Tibial nerve (tissue), 4 donors: ENCODE measurements at places on chromosomes 6 and 20. TPM values are rescaled to one million over a fixed set of nuclear protein-coding genes. Genes with fewer than 3 reads are reported as not detected.

Gene PTGIS
- 92.4 TPM for total RNA-seq

Gene ZC2HC1B
- not detected for total RNA-seq

Gene EDN1
- 18.2 TPM for total RNA-seq

Gene TFAP2C
- total RNA-seq, result 0.20 TPM

Gene C6orf163
- total RNA-seq, result 3.9 TPM

Gene MOCS1
- total RNA-seq, result 103 TPM

Gene GPLD1
- 3.1 TPM for total RNA-seq

Gene CCN5
- total RNA-seq, result 84.0 TPM

Gene BMP2
- 24.5 TPM for total RNA-seq

GRCh38 chr20:25257756-25258475, 10.0 kb downstream of the PYGB start:
- DNase-seq, result no peak

- DNase-seq, result no peak
Measured at GRCh38 chr20:57785061-57785460, 75.2 kb upstream of the PMEPA1 start.

- no peak for DNase-seq
Measured at GRCh38 chr20:55342822-55343221, 662.5 kb downstream of the CBLN4 start.

GRCh38 chr6:160766989-160767646, 65.1 kb downstream of the PLG start:
- DNase-seq, result peak; percentile 18

GRCh38 chr6:109998159-109998785, 20.2 kb downstream of the GPR6 start:
- DNase-seq, result no peak

DNA sequence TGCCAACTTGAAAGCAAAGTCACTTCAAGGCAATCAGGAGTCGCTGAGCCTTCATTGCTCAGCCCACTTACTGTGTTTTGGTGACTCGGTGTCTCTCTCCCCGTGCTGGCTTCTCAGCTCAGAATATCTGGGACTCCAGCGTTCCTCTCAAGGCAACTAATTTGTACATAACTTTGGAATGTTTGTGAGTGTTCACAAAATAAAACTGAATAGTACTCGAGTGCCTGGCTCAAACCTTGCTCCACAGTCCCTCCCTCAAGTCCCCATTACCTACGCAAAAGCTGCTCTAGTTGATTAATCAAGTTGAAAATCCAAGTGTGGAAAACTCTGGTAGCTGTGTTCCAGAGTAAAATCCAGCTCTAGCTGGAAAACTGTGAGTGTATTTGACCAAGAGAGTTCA, 8.6 kb downstream of the IPCEF1 start:
- DNase-seq, result no peak

DNA sequence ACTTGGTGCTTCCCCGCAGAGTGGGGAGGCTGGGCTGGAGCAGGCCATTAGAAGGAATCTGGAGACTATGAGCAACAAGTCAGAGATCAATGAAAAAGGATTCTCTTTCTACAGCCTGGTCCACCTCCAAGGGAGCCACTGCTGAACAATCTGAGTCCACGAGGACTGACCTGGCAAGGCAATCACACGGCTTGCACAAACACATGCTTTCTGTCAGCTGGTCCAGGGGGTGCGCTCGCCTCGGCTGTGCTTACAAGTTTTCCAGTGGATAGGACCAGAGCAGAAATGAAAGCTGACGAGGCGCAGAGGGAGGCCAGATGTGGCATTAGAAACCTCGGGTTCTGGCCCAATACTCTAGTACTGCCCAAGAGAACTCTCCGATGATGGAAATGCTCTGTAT, 18.1 kb downstream of the KCNK5 start:
- no peak for DNase-seq

- no peak for DNase-seq
Measured at GRCh38 chr6:100435299-100435698, 29.4 kb downstream of the SIM1 start.

DNA sequence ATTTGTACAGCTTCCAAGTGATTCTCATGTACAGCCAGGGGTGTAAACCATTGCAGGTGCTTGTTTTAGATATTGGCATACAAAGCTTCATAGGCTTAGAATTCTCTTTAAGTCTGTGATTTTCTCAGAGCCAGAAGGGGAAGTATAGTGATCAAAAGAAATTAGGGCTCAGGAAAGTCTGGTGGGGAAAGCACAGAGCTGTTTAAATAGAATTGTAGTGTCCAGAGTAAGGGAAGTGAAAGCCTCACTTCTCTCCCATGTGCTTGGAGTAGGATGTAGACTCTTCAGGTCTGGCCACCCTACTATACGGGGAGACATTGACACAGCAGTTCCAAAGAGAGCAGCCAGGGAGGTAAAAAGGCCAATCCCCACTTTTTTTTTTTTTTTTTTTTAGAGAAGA, 10.4 kb downstream of the GCNT2 start:
- no peak for DNase-seq

DNA sequence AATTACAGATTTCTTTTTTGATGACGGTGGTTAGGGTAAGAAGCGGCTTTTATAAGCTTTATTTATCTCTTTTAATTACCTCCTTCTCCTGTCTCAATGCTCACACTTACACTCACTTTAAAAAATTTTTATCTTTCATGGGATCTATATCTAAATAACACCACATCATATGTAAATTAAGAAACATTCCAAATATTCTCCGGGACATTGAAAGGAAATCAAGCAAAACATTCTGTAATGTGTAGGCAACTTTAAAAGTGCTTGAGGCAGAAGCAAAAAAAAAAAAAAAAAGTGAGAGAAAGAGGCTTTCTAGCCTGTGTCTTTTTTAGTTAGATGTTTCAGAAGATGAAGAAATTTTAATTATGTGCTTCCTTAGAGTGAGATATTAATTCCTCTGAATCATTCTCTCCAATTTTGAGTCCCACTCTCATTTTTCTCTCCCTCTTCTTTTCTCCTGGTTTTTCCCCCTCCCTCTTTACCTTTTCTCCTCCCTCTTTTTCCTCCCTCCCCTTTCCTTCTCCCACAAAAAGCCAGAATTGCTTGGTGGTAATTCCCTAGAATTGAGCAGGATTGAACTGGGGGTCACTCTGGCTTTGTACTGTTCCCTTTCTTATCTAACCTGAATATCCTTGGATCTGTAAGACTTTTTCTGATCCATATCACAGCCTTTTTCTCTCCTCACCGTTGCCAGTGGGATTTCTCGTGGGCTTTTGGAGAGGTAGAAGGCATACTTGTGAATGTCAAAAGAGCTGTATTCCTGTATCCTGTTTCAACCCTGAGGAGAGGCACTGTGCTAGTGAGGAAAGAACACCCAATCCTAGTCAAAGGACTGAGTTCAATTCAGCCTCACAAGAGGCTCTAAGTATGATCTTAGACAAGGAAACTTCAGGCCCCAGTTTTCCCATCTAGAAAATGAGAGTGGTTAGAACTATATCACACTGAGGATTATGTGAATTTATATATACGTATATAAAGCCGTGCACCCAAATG, 30.4 kb downstream of the KCNQ5 start:
- no peak for DNase-seq

DNA sequence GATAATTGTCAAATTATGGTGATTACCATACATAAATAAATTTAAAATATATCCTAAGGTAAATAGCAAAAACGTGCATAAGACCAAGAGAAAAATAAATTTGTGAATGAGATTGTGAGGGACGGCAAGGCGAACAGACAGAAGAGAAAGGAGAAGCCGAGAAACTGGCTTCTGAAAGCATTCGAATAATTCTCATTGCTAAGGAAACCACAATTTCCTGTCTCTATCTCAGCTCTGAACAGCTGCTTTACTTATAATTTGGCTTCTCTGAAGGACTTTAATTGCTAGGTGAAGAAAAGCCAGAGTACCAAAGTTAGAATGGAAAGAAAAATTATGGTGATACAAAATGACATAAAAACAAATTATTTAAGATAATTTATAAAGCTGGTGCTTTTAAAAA, 79.0 kb upstream of the RGS17 start:
- DNase-seq, result no peak

DNA sequence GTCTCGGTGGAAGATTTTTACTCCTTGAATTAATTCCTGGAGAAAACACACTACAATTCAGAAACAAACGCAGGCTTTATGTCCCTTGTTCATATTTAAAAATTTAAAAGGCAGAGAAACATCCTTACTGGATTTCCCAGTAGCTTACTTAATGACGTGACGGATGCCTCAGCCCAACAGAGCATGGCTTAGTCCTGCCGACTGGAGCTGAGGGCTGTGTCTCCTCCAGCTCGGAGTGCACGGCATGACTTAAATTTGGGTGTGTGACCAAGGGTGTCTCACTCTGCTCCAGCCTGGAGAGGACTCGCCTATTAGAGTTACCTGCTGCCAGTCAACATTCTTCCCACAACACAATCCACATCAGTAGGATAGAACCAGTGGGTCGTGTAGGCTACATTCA, 107.1 kb downstream of the PSMB1 start:
- no peak for DNase-seq

- no peak for DNase-seq
Measured at GRCh38 chr6:82971877-82972460, 93.7 kb downstream of the UBE3D start.

GRCh38 chr6:96017070-96017359, 1.2 kb downstream of the FUT9 start:
- DNase-seq, result no peak

- DNase-seq, result no peak
Measured at GRCh38 chr6:39879535-39879934, 54.7 kb downstream of the MOCS1 start.

- no peak for DNase-seq
Measured at GRCh38 chr20:24770628-24771541, 178.2 kb upstream of the CST7 start.

DNA sequence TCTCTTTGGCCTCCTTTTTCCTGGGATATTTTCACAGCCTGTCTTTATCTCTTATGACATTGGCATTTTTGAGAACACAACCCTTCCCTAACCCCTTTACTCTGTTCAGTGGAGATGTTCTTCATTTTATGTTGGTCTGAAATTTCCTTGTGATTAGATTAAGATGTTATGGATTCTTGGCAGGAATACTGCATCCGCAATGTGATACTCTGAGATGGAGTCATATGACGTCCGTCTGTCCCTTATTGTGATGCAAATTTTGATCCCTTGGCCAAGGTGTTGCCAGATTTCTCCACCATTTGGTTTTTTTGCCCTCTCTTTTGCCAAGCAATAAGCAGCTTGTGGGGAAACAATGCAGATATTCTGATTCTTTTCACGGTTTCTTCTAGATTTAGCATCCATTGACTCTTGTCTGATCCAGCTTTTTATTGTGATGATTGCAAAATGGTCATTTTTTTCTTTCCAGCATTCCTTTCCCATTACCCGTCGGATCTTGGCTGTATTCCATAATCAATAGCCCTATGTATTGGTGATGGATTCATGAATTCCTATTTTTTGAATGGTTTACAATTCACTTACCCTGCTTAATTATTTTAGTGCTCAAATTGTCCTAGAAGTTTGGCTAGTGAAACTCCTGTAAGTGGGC, 85.1 kb downstream of the NCOA3 start:
- no peak for DNase-seq

DNA sequence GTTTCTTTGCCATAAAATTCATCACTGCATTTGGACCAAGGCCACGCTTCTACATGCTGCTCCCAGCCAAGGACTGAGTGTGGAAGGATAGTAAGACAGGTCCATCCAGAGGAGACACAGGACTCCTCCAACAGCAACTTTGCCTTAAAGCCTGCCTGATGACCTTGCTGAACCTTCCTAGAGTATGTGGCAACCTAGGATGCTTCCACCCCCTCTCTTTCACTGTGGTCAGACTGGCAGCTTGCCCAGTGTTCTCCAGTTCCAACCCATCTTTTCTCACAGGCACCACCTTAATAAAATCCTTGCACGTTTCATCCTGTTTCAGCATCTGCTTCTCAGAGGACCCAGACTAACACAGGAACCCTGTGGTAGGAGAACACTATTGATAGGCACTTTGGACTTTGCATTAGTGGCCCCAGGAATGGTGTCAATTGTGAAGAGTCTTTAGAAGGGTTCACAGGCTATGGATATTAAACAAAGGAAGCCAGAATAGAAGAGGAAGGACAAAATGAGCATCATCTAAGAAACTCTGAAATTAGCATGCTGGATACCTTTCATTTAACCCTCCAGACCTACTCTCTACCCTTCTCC, 2.4 kb upstream of the PKHD1 start:
- DNase-seq, result no peak

- no peak for DNase-seq
Measured at GRCh38 chr6:109321752-109322151, 60.5 kb downstream of the CD164 start.

DNA sequence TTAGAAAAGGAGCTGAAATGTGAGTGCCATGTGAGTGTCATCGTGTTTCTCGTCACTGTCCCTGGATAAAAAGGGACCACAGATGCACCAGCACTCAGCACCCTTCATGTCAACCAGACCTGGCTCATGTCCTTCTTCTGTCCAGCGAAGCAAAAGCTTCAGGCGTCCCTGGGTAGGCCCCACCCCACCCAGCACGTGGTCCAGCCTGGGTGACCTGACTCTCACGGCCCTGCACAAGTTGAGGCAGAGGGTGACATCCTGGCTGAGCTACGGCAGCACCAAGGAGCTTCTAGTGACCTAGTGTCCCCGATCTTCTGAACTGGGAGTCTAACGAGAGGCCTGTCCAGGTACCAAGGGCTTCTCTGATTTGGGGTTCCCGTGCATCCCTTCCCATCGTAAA, 37.8 kb downstream of the PSMG4 start:
- no peak for DNase-seq

- peak; percentile 31 for DNase-seq
Measured at GRCh38 chr6:135901774-135902524, 50.4 kb downstream of the PDE7B start.

DNA sequence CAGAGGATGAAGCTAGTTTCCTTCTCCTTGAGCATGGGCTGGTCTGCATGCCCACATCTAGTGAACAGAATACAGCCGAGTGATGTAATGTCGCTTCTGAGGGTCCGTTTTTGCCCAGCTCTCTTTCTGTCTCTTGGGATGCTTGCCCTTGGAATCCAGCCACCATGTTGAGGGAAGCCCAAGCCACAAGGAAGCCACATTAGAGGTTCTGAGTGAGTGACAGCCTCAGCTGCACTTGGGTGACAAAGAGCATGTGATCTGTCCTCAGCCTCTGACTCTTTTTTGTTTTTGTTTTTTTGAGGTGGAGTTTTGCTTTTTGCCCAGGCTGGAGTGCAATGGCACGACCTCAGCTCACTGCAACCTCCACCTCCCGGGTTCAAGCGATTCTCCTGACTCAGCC, 100.6 kb upstream of the SALL4 start:
- no peak for DNase-seq

DNA sequence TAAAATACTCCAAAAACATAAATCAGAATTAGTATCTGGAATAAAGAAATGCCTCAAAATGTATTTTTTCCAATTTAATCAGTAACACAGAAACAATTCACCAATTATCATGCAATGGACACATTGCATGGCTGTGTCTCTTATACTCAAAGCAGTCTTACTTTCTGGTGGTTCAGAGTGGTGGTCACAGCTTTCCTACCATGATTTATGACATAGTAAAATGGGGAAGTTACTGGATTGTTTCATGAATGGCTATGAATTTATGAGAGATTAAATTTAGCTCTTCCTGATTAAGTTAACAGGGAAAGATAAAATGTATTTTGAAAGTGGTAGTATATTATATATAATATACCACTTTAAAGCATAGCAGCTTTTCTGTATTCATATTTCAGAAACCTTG, 331.5 kb upstream of the MAP3K7 start:
- no peak for DNase-seq
